ENCODE measurements at places on chromosomes 13 and 19.

- DNase-seq, result no peak
Observed at GRCh38 chr19:1281569-1282287, 3.9 kb upstream of the EFNA2 start.

- DNase-seq, result no peak
Observed at GRCh38 chr19:3785938-3786824, at the start of gene MATK. Gene MATK, minus strand, starts transcription at chr19:3786381. Its CDS starts 1,246 bp downstream, at chr19:3785135.

- DNase-seq, result no peak
Observed at GRCh38 chr13:50428183-50428877, 413.1 kb downstream of the KCNRG start.

DNA sequence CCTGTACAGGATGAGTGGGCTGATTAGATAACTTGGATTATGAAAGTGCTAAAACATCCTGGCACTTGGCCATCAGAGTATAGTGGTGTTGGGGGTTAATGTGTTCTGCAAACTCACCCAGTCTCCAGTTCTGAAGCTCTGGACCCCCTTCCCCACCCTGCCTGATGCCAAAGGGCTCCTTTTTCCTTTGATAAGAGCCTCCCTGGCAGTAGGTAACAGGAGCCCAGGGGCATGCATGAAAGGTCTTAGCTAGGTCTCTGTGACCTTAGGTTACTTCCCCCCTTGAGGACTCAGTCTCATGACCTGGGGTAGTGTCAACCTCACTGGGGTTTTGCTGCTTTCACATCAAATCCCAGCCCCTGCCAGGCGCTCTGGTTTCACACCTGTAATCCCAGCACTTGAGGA lies 2.5 kb downstream of the RPS28 start:
- no peak for DNase-seq

- no peak for DNase-seq
Observed at GRCh38 chr19:18284712-18285360, 3.4 kb upstream of the JUND start.

DNA sequence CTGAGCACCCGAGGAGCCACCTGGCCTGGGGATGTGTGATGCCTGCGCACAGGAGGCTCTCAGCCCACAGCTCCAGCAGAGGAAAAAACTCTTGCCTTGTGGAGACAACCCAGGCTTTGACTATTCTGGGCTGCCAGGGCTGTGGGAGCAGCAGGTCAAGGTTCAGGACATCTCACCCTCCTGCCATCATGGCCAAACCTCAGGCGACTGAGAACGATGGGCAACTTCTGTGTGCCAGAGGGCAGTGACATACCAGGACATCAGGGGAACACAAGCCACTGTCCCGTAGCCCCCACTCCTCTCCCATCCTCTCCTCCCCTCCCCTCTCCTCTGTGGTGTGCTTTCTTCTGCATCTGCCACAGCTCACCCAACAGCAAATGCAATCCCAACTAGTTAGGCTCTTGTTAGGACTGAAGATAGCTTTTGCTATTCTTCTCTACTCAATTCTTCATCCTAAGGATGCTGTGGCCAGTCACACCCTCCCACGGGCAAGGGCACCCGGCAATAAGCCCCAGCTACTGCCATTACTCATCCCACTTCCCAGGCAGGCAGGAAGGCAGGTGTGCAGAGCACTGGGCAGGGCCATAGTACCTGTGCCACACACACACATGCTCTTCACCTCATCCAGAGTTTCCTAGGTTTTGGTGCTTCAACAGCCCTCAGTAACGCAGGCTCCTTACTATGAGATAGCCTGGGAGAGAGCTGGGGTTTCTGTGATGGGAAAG lies 16.8 kb downstream of the ELL start:
- no peak for DNase-seq

DNA sequence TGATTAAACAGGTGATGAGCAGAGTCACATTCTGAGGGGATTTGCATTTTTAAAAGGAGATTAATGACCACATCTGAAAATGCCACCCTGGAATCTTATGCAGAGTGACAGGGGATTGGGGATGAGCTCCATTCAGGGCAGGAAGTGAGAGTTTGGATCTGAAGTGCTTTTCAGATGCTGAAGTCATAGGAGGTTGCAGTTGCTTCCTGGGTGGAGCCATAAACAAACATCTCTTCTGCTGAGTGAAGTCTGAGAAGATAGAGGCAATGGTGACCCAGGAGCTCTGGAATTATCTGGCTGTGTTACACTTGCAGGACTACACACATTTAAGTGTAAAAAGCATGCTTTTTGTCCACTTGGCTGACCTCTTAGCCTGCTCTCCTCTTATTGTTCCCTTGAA lies 51.4 kb upstream of the PSG8 start:
- no peak for DNase-seq

GRCh38 chr19:56596676-56597075 lies 1.6 kb downstream of the ZNF71 start:
- no peak for DNase-seq

All from Daoy (cell line).